ENCODE measurements at places on chromosomes 6 and 20. TPM values are rescaled to one million over a fixed set of nuclear protein-coding genes. Genes with fewer than 3 reads are reported as not detected.

TCF19 gene
- 5.8 TPM for total RNA-seq

HSPA1L gene
- total RNA-seq: 2.5 TPM

SIRPD gene
- not detected for total RNA-seq

- H3K4me3 ChIP-seq: no peak overlapping the region
- H3K36me3 ChIP-seq: no peaks in the 10 kb centered on the region
- peaks cover 2% of the 10 kb centered on the region for H3K27me3 ChIP-seq
These were observed 252.0 kb upstream of the JAG1 start for GRCh38 chr20:10925767-10926166.

GRCh38 chr20:48398506-48399449 lies 429.0 kb downstream of the PREX1 start:
- H3K36me3 ChIP-seq: peaks cover 9% of the 10 kb centered on the region
- DNase-seq: peak; percentile 70
- peaks cover 10% of the 10 kb centered on the region for H3K27me3 ChIP-seq
- peak overlapping the region; percentile 87 for H3K27ac ChIP-seq
- H3K4me3 ChIP-seq: peak overlapping the region; percentile 68
- H3K4me1 ChIP-seq: peaks cover 37% of the 10 kb centered on the region

DNA sequence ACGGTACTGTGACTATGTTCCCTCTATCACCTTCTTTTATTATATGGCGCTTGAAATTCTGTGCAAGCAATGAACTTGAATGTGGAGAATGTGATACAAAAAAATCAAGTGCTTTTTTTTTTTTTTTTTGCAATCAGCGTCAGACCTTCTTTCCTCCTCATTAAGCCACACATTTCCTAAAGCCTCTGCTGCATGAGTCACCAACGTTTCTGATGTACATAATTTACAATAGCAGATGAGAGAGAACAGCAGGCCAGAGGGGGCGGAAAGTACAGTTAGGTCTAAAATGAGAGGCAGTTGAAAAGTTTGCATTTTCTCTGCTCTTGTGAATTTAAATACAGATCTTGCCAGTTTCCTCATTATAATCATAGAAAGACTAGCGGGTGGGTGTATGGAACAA lies 114.6 kb upstream of the RIPOR2 start:
- no peak overlapping the region for H3K27ac ChIP-seq
- no peak overlapping the region for H3K4me3 ChIP-seq
- H3K36me3 ChIP-seq: peaks cover 5% of the 10 kb centered on the region
- no peak for DNase-seq
- no peaks in the 10 kb centered on the region for H3K4me1 ChIP-seq

DNA sequence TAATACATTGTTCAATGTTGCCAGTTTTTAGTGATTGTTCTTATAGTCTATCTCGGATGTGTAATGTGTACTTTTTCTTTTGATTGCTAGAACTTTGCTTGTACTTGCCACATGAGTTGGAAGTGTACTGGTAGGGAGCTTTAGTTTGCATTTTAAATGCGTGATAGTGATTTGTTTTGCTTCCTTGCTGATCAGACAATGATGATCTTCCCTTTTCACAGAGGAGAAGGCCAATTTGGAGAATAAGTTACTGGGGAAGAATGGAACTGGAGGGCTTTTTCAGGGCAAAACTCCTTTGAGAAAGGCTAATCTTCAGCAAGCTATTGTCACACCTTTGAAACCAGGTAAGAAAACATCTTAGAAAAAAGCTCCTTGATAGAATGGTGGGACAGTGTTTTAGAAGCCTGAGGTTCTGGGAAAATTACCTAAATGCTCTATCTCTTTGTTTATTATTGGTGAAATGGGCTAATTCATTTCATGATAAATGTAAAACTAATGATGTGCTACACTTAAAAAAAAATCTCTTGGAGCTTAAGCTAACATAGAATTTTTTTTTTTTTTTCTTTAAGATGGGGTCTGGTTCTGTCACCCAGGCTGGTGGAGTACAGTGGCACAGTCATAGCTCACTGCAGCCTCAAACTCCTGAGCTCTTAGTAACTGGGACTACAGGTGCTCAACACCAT lies 20.9 kb downstream of the TPX2 start:
- no peak overlapping the region for H3K4me3 ChIP-seq
- no peaks in the 10 kb centered on the region for H3K27me3 ChIP-seq
- no peak overlapping the region for H3K27ac ChIP-seq
- DNase-seq: no peak
- no peaks in the 10 kb centered on the region for H3K36me3 ChIP-seq

- H3K36me3 ChIP-seq: peaks cover 4% of the 10 kb centered on the region
- H3K4me3 ChIP-seq: no peak overlapping the region
- DNase-seq: no peak
- H3K4me1 ChIP-seq: no peaks in the 10 kb centered on the region
- no peak overlapping the region for H3K27ac ChIP-seq
- peaks cover 4% of the 10 kb centered on the region for H3K27me3 ChIP-seq
These were observed 57.7 kb downstream of the DHX35 start for GRCh38 chr20:39019805-39020325.

- H3K36me3 ChIP-seq: peaks cover 11% of the 10 kb centered on the region
- peaks cover 2% of the 10 kb centered on the region for H3K4me1 ChIP-seq
- H3K27me3 ChIP-seq: peaks cover 6% of the 10 kb centered on the region
- H3K27ac ChIP-seq: no peak overlapping the region
- DNase-seq: no peak
These were observed 14.8 kb downstream of the ARMC12 start for GRCh38 chr6:35751594-35751993.

Measured in glutamatergic neuron (in vitro differentiated cells).